Brain (organoid and tissue), 16 donors: ENCODE measurements at places on chromosomes 4 and X. TPM values are rescaled to one million over a fixed set of nuclear protein-coding genes. Genes with fewer than 3 reads are reported as not detected.
A peak's percentile ranks its signal among the peaks of the same experiment; 100 is the strongest.

DNA sequence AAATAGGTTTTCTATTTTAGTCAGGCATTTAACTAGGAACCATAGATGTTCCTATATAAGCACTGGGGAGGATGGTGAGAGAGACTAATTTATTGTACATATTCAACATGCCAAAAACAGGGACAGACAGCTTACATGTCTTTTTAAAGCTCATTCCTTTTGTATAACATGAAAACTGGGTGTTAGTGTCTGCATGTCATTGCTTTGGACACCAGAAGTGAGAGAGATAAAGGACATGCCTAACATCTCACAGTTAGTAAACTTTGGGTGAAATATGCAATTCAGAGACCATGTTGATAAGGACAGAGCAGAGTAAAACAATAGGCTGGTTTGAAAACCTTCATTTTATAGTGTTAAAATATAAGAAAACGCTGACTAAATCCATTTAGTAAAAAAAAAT, 860.0 kb upstream of the LCORL start:
- no peak for DNase-seq

SPIN3 gene
- polyA plus RNA-seq, result 5.9 TPM

DNA sequence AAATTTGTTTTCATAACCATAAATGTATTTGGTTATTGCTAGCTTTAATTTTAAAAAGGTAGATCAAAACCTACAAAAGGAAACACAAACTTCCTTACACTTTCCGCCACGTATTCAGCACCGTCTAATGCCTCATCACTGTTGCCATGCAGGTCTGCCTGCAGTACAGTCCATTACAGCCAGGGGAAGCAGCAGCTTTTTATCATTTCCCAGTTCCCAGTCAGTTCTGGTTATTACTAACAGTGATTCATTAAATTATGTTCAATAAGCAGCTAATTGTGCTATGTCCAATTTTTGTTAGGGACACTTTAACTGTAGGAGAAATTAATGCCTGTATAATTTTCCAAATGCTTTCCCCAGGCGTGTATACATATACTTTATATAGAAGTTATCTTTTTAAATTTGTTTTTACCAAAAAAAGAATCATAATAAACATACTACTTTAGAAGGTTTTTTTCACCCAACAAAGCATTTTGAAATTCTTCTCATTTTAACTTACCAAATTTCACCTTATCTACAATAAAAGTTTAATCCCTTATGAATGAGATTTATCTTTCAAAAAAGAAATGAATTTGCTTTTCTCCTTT, 93.3 kb downstream of the ANXA3 start:
- DNase-seq, result peak; percentile 55

DNA sequence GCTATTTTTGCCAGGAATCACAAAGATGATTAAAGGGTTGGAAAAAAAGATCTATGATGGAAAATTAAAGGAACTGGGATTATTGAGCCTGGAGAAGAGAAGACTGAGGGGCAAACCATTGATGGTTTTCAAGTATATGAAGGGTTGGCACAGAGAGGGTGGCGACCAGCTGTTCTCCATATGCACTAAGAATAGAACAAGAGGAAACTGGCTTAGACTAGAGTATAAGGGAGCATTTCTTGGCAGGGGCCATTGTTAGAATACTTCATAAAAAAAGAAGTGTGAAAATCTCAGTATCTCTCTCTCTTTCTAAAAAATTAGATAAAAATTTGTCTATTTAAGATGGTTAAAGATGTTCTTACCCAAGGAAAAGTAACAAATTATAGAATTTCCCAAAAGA, 75.1 kb downstream of the NPNT start:
- DNase-seq, result peak; percentile 82

- DNase-seq, result no peak
Observed at GRCh38 chr4:128299848-128300247, 12.2 kb upstream of the PGRMC2 start.

BGN gene
- polyA plus RNA-seq, result 149 TPM

GRCh38 chr4:22391551-22391950, 124.3 kb downstream of the ADGRA3 start:
- DNase-seq, result no peak

NAP1L2 gene
- polyA plus RNA-seq, result 14.1 TPM

DNA sequence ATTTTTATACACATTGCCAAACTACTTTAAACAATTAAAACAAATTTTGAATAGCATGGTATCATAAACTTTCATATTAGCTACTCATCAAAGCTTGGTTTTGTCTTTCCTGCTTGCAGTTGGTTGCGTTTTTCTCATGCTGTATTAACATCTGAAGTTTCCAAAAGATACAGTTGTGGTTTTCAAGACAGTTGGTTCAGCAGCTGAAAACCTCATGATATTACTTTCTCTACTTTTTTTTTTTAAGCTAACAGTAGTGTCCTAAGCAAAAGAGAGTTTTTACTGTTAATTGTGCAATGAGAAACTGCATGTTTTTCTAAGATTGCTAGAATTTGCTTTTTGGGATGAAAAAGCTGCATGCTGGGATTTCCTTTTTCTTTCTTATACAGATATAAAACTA, 15.2 kb downstream of the RUFY3 start:
- DNase-seq, result no peak

DNA sequence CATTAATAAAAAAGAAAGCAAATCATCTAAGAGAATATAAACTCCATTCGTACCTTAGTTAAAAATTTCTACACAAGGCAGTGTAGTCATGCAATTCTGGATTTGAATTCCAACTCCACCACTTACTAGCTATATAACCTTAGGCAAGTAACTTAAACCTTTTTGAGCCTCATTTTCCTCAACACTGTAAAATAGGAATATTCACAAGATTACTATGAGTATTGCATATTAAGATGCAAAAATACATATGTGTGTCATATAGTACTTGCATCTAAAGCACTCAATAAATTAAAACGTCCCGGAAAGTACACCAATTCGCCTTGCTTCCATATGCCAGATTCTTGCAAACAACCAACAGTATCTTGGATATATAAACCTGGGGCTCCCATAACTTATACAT, 42.0 kb downstream of the HNRNPD start:
- DNase-seq, result no peak

DNA sequence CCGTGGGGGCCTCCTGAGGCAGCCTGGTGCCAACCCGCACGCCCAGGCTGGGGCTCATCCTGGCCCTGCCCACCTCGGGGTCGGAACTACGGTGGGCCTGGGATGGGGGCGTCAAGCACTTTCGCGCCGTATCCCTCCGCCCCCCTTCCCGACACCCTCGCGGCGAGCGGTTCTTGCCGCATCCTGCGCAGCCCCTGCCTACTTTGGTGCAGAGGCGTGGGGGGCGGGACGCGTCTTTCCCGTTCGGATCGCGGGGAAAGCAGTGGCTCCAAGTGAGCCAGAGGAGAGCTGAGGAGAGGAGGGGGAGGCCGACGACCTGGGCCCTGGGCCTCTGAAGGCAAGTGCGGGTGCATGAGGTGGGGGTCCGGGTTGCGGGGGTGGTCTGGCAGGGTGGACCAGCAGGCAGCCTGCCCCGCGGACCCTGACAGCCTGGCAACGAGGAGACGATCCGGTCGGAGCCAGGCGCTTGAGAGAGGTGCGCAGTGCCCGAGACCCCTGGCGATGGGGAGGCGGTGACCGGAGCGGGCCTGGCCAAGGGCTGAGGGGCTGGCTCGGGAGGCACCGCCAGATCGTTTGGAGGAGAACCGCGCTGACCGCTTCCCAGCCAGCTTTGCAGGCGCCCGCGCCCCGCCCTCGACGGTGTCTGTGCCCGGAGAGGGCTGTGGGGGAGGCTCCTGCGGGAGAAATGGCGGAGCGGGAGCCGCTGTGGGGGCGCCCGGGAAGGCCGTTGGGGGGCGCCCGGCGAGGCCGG, at the start of gene GPRASP2:
Gene GPRASP2, plus strand, starts transcription at position 233 of the 751 bp plus-strand sequence. CDS start 2,422 bp downstream, outside the sequence.
- peak; percentile 89 for DNase-seq

GRCh38 chr4:13007802-13008470, 476.2 kb downstream of the RAB28 start:
- DNase-seq, result peak; percentile 51

DNA sequence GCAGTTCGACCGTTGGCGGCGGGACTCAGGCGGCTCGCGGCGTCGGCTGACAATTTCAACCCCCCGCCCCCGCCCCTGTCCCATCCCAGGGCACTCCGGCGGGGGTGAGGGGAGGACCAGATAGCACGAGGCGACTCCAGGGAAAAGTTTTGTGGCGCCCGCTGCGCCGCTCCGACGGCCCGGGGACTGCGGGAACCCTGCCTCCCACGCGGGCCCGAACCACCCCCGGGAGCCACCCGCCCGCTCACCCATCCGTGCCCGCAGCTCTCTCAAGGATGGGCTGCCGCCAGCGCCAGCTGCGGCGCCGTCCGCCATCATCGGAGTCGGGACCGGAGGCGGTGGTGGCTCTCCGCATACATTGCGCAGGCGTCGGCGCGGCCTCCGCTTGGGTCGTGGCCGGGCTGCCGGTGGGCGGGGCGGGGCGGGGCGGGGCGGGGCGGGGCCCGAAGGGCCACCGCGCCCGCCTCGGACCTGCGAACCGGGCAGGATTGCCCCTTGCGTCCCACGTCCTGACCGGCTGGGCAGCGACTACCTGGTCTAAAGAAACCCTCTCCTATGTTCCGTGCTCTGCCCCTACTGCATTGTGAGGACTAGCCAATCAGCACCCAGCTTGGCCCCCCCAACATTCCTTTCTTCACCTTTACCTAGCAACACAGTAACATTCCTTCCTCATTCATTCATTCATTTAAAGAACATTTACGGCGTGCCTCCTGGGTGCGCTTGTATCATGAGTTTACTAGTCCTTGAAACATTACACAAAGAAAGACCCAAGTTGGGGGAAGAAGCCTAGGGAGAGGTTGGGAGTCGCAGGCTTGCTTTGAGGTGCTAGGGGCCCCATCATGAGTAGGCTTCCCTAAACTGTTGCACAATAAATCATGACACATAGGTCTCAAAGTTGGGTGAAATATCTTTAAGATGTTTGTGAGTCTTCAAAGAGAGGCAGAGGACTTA, at the start of gene MAP7D3:
Gene MAP7D3, minus strand, starts transcription at position 360 of the 951 bp plus-strand sequence. Its CDS starts 42 bp downstream, at position 318.
- DNase-seq, result peak; percentile 71

- DNase-seq, result no peak
Observed at GRCh38 chr4:119099227-119099810, 36.3 kb upstream of the MYOZ2 start.

- no peak for DNase-seq
Observed at GRCh38 chr4:94933799-94934198, 176.0 kb downstream of the BMPR1B start.

- DNase-seq, result peak; percentile 31
Observed at GRCh38 chr4:8051644-8052043, 107.0 kb downstream of the ABLIM2 start.
